H7 (cell line): ENCODE measurements at places on chromosomes 1 and 21.

DNA sequence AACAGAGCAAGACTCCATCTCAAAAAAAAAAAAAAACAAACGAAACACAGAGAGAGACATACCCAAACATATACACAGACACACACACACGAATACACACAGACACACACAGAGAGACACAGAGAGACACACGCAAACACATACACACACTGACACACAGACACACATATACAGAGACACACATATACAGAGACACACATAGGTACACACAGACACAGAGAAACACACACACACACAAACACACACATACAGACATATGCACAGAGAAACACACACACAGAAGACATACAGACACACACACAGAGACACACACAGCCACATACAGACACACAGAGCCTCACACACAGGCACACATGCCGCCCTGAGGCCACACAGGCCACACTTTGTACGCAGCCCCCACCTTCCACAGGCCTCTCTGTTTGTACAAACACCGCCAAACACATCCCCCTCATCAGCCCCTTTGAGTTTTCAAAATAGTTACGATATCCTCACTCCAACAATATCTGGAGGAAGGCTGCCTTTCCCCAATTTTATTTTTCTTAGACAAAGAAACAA is 57.5 kb upstream of the ABCG1 start:
- DNase-seq = no peak

DNA sequence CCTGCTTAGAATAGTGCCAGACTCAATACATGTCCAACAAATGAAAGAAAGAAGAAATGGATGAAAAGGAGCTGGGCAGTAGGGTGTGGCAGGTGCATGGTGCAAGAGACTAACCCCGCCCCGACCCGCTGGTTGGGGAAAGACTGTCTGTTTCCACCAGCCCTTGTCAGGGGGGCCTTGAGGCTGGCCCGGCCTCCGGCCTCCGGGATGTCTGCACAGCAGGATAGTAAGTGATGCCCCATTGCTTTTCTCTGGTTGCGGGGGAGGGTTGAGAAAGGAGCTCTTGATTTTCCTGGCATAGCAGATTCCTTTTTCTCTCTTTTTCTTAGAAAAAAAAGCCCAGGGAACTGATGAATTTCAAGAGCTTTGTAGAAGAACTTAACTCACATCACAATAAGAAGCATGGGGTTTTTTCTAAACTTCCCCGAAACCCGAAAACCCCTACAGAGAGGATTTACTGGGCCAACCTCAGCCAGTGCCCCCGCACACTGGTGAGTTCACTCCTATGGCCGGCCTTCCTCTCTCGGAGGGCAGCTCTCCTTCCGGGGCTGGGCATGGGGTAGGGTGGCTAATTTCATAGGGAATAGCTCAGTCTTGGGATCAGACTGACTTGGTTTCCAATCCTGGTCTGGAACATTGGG is 12.5 kb upstream of the TTC22 start:
- DNase-seq = peak; percentile 86

DNA sequence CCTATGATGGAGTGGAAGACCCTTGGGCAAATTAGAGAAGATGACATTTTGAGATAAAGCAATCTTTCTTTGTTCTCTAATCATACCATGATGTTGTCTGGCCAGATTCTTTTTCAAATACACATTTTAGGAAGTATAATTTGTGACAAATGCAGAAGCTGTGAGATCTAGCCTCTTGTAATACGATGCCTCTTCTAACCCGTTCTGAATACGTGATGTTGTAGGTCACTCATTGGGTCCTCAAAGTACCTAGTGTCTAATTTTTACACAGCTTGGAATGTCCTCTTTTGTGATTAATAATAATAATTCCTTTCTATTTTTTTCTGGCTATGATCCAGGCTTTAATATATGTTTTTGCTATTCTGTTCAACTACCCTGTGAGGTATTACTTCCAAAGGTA is 502.7 kb downstream of the NUF2 start:
- DNase-seq = no peak

- DNase-seq = peak; percentile 82
Observed at GRCh38 chr1:226637147-226637935, 88.8 kb downstream of the STUM start.

DNA sequence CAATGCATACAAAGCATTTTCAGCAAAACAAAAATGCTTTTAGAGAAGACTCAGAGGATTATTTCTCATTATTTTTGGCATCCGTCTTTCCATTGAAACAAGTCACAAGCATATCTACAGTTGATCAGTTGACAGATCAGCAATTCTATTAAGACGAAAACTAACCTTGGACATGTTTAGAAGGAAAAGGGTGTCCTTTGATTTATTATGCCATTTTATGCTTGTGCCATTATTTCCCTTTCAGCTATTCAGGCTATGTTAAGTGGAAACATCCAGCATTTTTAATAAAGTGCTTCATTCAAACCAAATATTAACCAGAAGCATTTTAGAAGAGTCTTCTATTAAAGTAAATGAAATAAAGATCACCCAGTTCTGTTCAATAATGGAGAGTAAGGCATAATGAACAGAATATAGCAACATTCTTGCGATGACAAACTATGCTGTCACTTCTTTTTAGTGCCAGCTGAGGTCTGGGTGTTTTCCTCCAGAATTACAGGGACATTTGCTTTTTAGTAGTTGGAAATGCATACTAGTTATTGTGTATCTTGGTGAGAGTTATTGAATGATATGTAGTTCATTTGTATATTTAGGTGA is 481.4 kb downstream of the PLA2G4A start:
- no peak for DNase-seq

- no peak for DNase-seq
Observed at GRCh38 chr1:36836196-36836883, 198.0 kb downstream of the GRIK3 start.

DNA sequence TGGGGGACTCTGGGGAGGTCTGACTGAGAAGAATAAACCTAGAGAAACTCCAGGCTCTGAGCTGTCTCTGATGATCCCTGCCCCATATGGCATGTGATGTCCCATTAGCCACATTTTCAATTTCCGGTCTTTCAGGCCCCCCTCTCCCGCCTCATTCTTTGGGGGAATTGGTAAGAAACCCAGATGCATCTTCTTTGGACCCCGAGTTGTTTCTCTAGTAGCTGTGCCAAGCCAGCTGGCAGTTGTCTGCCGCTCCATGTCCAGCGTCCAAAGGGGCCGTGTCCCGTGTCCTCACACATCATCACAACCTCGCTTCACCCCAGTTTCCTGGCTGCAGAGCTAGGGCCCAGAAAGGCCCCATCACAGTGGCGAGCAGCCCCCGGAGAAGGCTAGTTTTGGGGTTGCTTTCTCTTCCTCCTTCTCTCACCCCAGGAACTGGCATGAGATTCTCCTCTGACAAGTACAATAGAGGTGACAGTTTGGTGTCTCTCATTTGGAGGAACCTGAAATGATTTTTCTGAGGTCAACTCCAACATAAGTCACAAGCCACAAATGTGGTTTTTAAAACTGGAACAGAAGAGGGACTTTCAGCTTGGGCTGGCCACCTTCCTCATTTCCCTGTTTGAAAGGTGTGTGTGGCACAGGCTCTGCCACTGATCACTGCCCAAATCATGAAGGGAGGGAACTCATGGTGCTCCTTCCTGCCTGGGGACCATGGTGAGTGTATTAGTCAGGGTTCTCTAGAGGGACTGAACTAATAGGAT is 6.4 kb upstream of the GPR157 start:
- DNase-seq = no peak

GRCh38 chr1:225746361-225747179 is 31.1 kb upstream of the SRP9 start:
- peak; percentile 87 for DNase-seq

DNA sequence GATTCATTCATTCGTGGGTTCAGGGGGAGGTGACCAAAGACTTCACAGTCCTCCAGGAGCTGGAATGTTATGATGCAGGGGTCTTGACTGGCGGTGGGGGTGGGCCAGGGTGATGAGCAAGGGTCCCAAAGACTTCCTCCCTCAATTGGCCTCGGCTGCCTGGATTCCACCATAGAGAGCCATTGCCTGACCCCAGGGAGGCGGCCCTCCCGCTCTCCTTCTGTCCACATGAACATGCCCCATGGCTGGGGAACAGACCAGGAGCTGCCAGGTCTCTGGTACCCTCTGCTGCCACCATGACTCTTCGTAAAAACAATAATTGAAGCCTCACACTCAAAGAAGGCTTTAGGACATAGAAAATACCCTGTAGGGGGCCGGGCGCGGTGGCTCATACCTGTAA is 102.5 kb upstream of the CASZ1 start:
- DNase-seq = no peak

DNA sequence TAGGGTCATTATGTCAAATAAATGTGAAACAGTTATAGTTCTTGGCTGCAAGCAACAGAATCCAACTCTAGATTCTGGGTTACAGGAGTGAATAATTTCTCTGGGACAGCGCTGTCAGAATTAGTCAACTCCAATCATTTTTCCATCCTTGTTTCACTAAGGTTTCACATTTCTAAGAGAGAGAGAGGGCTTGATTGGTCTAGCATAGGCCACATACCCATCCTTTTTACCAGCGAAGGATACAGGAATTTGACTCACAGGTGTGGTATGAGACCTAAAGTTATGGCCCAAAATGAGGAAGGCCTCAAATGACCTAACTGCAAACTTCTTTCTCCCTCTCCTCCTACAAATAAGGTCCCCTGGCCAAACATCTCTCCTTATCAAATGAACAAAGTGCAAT is 25.5 kb upstream of the RGS8 start:
- no peak for DNase-seq

DNA sequence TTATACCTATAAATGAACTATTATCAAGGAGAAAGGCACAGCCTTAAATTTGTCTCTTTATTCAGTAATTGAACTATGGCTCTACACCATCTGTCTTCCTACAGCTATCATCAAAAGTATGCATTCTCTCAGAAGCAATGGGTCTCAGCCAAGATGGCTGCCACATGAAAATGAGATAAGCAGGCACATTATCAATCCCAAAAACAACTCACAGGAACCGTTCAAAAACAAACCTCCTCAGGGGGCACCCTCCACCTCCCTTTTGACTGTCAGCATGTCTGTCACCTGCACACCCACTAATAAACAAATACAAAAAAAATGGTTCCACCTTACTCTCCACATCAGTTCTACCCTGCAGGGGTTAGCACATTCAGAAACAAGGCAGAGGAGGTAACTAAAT is 23.6 kb downstream of the KIAA0319L start:
- no peak for DNase-seq

GRCh38 chr1:157878059-157878458 is 36.5 kb upstream of the CD5L start:
- DNase-seq = peak; percentile 23

- no peak for DNase-seq
Observed at GRCh38 chr1:197096137-197096536, 29.1 kb upstream of the F13B start.

GRCh38 chr1:24850328-24850920 is 79.7 kb downstream of the RUNX3 start:
- DNase-seq = no peak

DNA sequence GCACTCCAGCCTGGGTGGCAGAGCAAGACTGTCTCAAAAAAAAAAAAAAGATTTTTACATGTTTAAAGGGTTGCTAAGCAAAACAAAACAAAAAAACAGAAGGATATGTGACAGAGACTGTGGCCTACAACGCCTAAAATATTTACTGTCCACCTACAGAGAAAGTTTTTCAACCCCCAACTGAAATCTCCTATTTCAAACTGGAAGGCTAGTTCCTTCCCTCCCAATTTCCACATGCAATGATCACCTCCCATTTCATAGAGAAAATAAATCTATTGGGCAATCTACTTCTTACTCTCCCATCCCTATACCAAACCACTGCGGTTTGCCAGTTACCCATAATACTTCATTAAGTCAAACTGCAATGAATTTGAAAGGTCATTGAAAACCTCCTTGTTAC is 74.2 kb downstream of the ST3GAL3 start:
- DNase-seq = no peak

DNA sequence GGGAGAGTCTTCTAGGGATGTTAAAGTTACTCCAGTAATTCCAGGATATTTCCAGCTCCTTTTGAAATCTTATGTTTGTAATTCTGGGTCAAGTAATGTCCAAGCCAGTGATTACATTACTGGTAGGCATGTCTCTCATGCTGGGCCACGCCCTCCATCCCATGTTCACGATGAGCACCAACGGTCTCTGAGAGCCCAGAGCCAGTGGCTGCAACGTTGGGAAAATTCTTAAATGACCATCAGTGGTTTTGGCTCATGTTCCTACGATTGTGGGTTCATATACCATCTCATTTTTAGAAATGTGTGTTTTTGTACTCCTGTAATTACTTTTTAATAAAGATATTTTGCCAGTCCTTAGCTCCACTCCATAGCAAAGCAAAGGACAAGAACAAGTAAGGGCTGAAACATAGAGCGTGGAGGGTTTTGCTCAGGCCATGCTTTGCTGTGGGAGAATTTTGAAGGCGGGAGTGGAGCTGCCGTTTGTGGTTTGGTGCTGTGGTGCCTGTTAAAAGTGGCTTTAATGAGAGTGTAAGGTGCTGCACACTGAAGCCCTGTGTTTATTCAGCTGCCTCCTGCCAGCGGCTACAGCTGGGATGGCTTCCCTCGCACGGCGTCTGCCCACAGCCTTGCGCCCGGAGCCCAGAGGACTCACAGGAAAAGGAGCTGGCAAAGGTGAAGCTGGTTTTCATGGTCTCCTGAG is 28.9 kb downstream of the VANGL1 start:
- no peak for DNase-seq

DNA sequence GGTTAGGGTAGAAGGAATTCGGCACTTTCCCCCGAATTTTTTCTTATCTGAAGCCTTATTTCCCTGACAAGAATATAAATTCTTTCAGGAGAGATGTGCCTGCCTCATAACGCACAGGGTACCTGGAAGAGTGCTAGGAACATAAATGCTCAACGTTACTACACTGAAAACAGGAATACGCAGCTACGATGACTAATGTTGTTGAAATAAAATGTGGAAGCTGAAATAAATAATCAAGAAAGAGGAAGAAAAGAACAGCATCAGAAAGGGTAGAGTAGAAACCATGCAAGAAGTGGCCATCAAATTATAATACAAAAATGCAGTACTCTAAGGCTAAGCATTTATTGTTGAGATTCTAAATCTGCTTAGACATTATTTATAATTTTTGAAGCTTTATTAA is 33.9 kb downstream of the SLC66A1 start:
- DNase-seq = no peak

GRCh38 chr1:175591083-175591743 is 152.2 kb downstream of the TNR start:
- no peak for DNase-seq

GRCh38 chr1:244062156-244062725 is 11.2 kb downstream of the ZBTB18 start:
- DNase-seq = no peak

- no peak for DNase-seq
Observed at GRCh38 chr1:90821788-90822359, 104.8 kb upstream of the BARHL2 start.

DNA sequence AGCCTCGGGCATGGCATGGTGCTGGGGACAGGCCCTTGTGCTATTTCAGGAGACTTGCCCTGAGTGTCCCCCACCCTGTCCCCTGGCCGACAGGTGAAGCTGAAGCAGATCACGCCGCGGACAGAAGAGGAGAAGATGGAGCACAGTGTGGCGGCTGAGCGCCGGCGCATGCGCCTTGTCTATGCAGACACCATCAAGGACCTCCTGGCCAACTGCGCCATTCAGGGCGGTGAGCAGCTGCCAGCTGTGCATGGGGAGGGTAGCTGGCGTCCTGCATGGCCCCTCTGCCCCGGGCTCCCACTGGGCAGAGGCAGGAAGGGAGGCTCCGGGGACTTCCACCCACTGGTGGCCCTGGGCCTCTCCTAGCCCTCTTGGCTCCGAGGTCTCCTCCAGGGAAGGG is 28.9 kb downstream of the FAM151A start:
- no peak for DNase-seq
